ENCODE measurements at places on chromosomes 7 and 10.

DNA sequence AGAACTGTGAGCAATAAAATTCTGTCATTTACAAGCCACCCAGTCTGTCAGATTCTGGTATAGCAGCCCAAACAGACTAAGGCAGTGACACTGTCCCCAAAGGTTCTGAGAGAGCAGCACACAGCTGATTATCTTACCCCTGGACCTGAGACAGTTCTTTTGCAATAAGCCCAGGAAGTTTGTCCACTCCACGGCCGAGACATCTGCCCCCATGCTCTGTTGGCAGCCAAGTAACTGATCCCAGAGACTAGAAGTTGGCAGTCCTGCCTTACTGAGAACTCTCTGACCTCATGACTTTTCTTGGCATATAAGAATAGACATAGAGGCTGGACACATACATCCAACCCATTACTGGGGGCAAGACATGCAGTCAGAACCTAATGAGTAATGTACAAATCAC is 243.0 kb upstream of the GRB10 start:
- DNase-seq: no peak

GRCh38 chr10:80492848-80493521 is 38.9 kb downstream of the TSPAN14 start:
- DNase-seq: no peak

GRCh38 chr10:90860790-90861189 is 3.0 kb upstream of the HTR7 start:
- no peak for DNase-seq

GRCh38 chr10:65911151-65911835 is 1014.5 kb upstream of the LRRTM3 start:
- no peak for DNase-seq

DNA sequence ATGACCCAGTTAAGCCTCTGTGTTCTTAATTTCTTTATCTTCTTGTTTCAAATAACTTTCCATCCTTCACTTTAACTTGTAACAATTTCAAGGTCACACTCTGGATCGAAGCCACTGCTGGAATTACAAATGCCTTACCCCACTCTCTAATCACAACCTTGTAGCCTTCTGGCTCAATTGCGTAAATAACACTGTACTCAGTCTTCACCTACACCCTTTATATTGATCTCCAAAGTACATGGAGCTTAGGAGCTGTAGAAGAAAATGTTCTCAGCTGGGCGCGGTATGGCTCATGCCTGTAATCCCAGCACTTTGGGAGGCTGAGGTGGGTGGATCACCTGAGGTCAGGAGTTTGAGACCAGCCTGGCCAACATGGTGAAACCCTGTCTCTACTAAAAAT is 164.3 kb upstream of the NPSR1 start:
- DNase-seq: no peak

DNA sequence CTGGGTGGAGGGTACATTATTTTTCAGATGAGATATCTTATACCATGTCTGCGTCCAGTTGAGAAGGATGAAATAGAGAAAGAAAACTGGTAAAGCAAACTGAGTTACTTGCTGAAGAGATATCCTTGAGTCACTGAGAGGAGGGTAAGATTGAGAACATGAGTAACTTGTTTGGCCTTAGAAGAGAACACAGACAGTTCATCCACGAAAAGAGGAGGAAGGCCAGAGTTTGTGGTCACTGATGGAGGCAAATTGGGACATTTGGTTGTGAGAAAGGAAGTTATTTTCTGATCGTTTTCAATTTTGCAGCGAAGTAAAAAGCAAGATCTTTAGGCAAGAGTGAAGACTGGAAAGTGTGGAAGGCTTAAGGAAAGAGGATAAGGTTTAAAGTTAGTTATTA is 15.6 kb downstream of the MBL2 start:
- DNase-seq: no peak

DNA sequence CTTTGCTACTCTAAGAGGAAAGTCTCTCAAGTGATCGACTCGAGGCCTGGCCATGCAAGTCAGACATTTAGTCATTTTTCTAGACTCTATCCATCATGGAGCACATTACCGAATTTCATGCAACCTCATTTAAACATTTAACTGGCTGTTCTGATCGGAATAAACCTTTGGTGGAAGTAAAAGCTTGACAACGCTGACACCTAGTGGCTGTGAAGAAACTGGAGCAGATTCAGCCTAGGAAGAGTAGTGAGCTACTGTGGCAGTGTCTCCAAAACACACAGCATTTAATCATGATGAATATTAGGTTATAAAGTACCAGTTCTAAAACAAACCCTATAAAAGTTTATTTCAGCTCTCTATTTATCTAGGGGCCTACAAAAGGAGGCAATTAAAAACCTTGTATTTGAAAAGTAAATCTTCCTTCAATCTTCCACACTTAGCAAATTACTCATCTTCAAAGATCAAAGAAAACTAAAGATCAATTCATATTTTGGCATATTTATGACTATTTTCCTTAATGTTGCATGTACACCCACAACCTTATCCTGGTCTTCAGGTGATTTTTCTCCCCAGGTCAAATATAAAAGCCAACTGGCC is 175.0 kb downstream of the CTNNA3 start:
- no peak for DNase-seq

GRCh38 chr7:130943336-130943901 is 209.4 kb upstream of the KLF14 start:
- DNase-seq: peak; percentile 74

GRCh38 chr7:117997862-117998825 is 124.9 kb upstream of the CTTNBP2 start:
- no peak for DNase-seq

GRCh38 chr7:96789914-96790313 is 80.3 kb upstream of the SEM1 start:
- DNase-seq: no peak

GRCh38 chr10:3040069-3040468 is 27.3 kb upstream of the PFKP start:
- DNase-seq: no peak

DNA sequence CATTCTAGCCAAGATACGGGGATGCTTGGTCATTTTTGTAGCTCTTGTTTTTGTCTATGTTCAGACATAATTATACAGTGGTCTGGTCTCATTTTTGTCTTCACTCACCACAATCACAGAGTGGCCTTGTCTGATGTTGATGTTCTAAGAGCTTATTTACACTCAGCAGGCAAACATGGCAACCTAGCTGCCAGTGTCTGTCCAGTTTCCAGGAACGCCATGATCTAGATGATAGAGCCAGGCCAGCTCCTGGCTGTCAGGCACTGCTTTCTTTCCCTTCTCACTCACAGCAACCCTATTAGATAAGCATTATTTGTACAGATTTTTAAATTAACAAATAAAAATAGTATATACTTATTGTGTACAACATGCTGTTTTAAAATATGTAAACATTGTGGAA is 98.6 kb upstream of the PHF14 start:
- no peak for DNase-seq

DNA sequence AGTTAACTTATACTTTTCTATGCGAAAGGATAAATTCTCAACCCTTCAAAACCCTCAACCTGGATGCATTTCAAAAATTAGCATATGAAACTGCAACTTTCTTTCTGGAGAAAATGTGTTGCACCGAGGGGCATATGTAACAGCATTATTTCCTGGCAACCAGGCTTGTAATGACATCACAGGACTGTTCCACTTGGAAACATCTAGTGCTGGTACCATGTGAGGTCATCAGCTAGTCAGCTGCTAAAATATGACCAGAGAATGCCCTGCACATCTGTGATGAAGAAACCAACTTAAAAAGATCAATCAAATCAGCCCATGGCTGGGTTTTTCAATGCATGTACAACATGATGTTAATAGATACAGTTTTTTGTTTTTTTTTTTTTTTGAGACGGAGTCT is 40.0 kb downstream of the FGFR2 start:
- DNase-seq: no peak

DNA sequence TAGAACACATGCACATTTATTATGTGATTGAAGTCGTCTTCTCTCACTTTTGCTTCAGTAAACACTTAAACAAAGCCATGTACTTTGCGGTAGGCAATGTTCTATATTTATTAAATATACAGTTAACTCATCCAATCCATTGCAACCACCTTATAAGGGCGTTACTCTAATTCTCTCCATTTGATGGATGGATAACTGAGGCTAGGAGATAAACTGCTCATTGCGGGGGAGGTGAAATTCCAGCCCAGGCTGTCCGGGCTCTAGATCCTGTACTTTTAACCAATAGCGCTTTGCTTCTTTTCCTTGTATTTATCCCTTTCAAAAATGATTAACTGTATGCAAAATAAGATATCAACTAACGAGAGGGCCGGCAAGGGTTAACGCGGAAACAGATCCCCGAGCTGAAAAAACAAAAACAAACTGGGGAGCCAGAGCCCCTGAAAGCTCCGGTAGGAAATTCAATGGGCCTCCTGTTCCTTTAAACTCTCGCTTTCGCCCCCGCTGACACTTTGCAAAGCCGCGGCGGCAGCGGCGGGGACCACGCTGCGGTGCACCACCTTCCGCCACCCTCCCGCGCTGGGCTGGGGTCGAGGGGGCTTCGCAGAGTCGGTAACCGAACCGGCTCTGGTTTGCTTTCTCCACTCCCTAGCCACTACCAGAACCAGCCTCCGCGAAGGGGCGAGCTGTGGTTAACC is 1.0 kb upstream of the PLXDC2 start:
- no peak for DNase-seq

DNA sequence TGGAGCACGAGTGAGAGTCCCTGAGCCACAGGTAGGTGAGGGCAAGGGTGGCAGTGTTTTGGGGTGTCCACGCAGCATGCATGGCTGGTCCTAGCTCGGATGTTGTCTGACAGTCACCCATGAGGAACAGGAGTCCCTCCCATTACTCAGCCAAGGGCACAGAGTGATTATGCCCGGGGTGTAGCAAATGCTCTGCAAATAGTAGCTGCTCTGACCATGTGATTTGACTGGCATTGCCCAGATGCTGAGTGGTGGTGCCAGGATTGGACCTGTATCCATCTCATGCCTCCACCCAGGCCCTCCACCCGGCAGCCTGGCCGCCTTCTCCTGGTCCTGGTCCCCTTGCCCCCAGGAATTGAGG is 150.8 kb downstream of the GRK5 start:
- no peak for DNase-seq

DNA sequence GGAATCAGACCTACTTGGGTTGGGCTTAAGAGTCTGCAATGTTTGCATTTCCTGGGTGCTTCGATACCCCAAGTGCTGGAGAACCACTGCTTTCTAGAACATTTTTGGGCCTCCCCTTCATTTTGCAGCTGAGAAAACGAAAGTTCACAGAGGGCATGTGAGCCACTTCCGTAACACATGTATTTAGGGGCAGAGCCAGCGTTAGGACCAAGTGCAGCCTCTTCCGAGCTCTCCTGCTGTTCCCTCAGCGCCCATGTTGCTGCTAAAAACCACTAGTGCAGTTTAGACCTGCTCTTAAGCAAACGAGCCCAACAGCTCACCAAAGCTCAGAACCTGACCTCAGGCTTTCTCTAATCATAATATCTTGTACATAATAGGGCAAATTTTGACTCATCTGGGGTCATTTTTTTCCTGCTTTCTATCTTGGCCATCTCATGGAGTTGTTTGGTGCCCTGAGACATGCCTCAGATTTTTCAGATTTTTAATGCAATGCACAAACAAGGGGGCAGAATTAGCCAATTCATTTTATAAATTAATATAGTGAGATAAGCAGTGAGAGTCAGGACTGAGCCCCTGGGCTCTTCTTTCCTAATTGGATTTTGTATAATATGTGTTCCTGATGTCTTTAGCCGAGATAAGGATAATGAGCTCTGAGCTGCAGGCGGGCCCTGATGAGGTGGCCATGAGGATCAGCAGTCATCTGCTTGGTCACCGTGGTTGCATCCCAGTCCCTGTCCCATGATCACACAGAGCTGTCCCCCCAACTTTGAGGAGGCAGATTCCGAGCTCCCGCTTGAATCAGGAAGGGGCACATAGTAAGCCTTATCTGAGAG is 12.9 kb downstream of the BAG3 start:
- peak; percentile 35 for DNase-seq

GRCh38 chr7:50595491-50596102 is 30.4 kb upstream of the DDC start:
- DNase-seq: no peak

GRCh38 chr7:97659363-97660045 is 72.4 kb upstream of the TAC1 start:
- no peak for DNase-seq

DNA sequence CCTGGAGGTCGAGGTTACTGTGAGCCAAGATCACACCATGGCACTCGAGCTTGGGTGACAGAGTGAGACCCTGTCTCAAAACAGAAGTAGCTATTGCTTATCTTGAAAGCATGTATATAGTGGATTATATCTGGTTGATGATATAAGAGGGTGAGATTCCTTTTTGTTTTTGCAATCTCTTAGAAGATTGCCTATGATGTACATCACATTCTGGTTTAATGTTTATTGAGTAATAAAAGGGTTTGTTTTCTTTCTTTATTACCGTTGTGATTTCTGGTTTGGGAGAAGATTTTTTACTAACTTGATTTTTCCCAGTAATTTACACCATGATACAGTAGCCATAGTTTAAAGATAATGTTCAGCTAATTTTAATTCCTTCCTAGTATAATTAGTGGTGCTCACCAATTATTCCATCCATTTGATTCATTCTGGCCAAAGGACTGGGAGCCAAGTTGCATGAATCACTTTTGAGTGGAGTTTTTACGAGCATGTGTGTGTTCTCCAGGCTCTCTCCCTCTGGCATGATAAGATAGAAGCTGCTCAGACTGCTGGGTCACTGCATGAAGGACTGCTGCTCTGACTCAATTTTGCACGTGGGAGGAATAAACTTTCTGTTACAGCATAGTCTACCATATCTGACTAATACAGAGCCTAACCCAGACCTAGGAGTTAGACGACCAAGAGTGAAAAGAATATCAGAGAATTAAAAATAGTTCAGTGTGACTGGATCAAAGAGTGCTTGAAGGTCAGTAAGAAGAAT is 13.5 kb upstream of the TSPAN13 start:
- no peak for DNase-seq

- no peak for DNase-seq
These were observed 21.2 kb downstream of the IMMP2L start for GRCh38 chr7:111541067-111541466.

DNA sequence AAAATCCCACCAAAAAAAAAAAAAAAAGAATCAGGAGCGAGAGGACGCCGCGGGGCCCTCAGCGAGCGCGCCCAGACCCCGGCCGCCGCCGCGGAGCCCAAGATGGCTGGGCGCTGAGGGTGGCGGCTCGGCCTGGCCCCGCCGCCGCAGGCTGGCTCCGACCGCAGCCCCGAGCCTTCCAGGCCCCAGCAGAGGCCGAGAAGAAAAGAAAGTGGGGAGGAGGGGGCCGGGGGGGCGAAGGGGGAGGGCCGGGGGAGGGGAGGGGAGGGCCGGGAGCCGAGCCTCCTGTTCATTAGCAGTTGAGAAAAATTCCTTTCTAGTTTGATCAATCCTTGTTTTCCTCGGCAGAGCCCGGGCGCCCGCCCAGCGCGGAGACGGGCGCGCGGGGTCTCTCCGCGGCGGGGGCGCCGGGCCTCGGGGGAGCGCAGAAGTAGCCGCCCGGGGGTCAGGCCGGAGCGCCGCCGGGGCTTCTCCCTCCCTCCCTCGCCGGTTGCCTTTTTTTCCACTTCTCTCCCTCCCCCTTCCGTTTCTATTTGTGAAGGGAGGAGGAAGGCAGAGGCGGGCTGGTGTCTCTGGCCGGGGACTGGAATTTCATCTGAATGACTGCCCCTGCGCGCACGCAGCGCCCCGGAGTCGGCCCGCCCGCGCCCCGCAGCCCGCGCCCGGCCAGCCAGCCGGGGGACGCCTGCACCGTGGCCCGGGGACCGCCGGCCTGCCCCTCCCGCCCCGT is 778 bp upstream of the TRIM8 start:
- peak; percentile 59 for DNase-seq
